ENCODE measurements at places on chromosomes 11 and 22.

DNA sequence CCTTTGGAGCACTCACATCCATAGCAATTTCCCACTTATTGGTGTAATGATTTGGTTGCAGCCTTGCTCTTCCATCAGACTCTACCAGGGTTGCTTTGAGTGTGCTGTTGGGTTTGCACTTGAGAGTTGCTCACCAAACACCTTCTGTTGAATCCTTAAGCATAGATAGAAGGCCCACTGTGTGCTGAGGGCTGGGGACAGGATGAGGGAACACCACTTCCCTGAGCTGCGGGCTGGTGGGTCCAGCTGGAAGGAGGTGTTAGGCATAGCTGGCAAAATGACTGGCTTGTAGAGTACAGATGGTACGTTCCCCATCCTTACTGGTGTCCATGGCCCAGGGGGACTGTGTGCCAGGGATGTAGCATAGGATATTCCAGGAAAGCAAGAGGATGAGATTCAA lies 3.9 kb downstream of the PRDM11 start:
- no peak overlapping the region for H3K4me3 ChIP-seq
- no peaks in the 10 kb centered on the region for H3K27me3 ChIP-seq
- no peak for DNase-seq
- no peaks in the 10 kb centered on the region for H3K36me3 ChIP-seq
- H3K27ac ChIP-seq, result no peak overlapping the region
- H3K4me1 ChIP-seq, result peaks cover 20% of the 10 kb centered on the region

DNA sequence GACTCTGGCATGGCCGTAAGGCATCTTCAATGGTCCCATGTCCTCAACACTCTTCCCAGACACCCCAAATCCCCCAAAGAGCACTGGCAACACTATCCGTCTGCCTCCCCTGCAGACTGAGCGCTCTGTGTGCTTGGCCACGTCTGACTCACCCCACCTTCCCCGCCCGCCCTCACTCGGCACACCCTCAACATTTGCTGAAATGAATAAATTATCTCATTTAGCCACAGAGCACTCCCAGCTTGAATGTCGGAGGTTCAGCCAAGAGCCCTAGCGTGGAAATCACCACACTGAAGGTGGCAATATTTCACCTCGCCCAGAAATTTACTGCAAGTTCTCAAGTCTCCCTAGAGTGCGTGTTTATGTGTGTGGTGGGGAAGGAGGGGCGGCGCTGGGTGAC lies 46.6 kb upstream of the TCF20 start:
- no peak for DNase-seq
- H3K36me3 ChIP-seq, result no peaks in the 10 kb centered on the region
- peaks cover 34% of the 10 kb centered on the region for H3K4me1 ChIP-seq
- H3K27ac ChIP-seq, result peak overlapping the region; percentile 89
- H3K4me3 ChIP-seq, result no peak overlapping the region

- DNase-seq, result no peak
- H3K27ac ChIP-seq, result no peak overlapping the region
- H3K36me3 ChIP-seq, result no peaks in the 10 kb centered on the region
- H3K4me3 ChIP-seq, result no peak overlapping the region
These were observed 8.9 kb downstream of the APOBEC3A start for GRCh38 chr22:38966380-38966702.

DNA sequence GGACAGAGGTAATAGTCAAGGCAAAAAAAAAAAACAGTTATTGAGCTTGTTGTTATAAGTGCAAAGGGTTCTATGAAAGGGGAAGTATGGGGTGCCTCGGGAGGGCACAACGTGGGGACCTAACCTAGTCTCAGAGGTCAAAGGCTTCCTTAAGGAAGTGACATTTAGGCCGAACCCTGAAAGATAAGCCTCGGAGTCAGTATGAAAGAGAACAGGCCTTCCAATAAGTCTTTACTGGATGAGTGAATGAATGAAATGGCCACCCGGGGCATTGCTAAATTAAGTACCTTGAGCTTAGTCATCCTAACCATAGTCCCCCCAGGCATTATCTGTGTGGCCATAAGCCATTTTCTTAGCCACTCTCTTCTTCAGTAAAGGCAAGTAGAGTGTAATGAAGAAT lies 19.7 kb downstream of the FLI1 start:
- H3K36me3 ChIP-seq, result no peaks in the 10 kb centered on the region
- DNase-seq, result no peak
- peaks cover 17% of the 10 kb centered on the region for H3K4me1 ChIP-seq
- no peak overlapping the region for H3K27ac ChIP-seq
- H3K27me3 ChIP-seq, result no peaks in the 10 kb centered on the region

GRCh38 chr22:46812034-46812605 lies 49.7 kb downstream of the TBC1D22A start:
- no peak overlapping the region for H3K4me3 ChIP-seq
- no peak overlapping the region for H3K27ac ChIP-seq
- DNase-seq, result no peak

DNA sequence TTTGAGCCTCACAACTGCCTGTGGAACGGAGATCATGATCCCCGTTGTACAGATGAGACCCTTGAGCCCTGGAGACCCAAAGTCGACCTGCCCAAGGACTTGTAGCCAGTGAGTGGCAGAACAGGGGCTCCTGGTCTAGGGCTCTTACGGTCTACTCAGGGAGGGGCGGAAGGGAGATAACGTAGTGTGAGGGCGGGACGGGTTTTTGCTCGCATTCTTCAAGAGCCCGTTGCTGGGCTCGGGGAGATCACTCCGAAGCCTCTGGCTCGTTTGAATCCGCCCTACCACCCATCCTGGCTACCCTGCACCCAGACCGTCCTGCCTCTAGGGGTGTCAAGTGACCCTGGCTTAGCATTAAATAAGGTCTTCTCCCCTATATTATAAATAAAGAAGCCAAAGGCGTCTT lies 639 bp downstream of the CRY2 start:
- H3K27ac ChIP-seq, result peak overlapping the region; percentile 96
- no peak for DNase-seq
- no peaks in the 10 kb centered on the region for H3K27me3 ChIP-seq
- H3K4me1 ChIP-seq, result peaks cover 22% of the 10 kb centered on the region
- H3K36me3 ChIP-seq, result no peaks in the 10 kb centered on the region

DNA sequence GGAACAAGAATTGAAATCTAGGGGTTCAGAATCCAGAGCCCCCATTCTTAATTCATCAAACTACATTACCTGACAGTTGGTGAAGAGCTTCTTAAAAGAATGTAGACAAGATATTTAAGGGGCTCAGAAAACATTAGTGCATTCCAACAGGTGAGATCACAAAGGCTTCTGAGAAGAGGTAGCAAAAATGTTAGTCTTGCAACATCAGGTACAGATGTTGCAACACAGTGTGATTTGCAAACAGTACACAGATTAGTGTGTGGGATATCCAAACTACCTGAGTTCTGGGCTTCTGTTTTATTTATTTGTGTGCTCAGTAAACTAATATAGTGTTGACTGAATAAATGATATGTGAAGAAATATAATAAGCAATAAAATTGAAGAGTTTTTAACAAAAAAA lies 11.8 kb downstream of the CASP4 start:
- H3K27me3 ChIP-seq, result no peaks in the 10 kb centered on the region
- DNase-seq, result no peak
- peaks cover 3% of the 10 kb centered on the region for H3K4me1 ChIP-seq
- no peak overlapping the region for H3K4me3 ChIP-seq
- H3K36me3 ChIP-seq, result peaks cover 47% of the 10 kb centered on the region

DNA sequence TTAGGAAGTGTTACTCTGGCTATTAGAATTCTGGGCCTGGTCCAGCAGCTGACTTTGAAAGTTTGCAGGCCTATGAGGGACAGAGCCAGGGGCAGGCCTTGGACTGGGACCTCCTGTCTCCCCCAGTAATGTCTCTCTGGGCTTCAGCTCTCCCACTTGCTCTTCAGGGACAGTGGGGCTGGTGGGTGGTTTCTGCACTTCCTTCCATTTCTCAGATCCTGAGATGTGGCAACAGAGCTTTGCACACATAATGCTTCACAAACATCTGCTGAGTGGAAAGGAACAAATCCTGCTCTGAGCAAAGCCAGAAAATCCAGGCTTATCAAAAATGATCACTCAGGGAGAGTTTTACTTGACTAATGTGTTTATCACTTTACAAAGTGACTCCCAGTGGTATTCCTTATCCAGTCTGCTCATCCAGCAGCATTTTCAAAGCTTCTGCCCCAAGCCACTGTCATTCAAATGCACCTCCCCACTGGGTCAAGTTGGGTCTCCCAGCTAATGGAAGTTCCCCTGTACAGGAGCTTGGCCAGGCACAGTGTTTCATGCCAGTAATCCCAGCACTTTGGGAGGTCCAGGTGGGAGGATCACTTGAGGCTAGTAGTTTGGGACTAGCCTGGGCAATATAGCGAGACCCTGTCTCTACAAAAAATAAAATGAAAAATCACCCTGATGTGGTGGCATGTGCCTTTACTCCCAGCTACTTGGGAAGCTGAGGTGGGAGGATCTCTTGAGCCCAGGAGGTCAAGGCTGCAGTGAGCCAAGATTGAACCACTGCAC lies 13.5 kb upstream of the OSBP2 start:
- no peaks in the 10 kb centered on the region for H3K4me1 ChIP-seq
- H3K4me3 ChIP-seq, result no peak overlapping the region
- H3K36me3 ChIP-seq, result no peaks in the 10 kb centered on the region
- H3K27me3 ChIP-seq, result no peaks in the 10 kb centered on the region

DNA sequence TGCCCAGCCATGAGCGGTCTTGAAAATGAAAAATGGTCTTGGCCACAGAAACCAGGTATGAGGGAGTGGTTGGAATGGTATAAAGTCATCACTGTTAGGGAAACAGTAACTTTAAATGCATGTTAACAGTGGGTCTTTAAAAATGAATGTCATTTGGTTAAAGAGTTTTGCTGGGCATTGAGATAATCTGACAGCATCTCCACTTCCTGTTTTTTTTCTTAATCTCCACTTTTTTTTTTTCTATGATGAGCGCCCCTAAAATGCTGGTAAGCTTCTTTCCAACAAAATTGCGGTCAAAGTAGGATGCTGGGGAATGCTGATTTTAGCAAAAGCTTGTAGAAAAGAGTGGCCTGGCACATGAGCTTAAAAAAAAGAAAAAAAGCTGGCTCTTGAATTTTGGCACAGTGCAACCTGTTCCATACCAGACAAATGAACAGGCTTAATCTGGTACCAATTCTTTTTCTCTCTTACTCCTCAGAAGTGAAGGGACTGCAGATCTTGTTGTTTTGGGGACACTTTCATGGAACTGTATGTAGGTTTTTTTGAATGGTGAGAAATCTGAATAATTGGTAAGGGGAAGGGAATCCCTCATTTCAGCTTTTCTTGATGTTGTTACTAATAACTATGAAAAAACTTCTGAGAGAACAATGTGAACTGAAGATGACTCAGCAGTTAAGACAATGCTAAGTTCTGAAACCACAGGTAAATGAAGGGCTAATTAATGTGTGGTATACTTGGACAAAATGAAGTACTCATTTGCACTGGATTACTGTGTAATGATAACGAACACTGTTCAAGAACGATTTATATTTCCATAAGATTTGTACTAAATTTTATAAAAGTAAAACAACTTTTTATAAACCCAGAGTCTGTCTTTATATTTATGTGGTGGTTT lies 3.1 kb upstream of the ARHGEF12 start:
- no peaks in the 10 kb centered on the region for H3K36me3 ChIP-seq
- H3K27ac ChIP-seq, result peak overlapping the region; percentile 99
- no peak for DNase-seq
- H3K27me3 ChIP-seq, result no peaks in the 10 kb centered on the region

- H3K4me3 ChIP-seq, result peak overlapping the region; percentile 32
- H3K27ac ChIP-seq, result peak overlapping the region; percentile 79
- no peaks in the 10 kb centered on the region for H3K27me3 ChIP-seq
- peaks cover 30% of the 10 kb centered on the region for H3K4me1 ChIP-seq
These were observed 11.8 kb downstream of the CELSR1 start for GRCh38 chr22:46525389-46526243.

DNA sequence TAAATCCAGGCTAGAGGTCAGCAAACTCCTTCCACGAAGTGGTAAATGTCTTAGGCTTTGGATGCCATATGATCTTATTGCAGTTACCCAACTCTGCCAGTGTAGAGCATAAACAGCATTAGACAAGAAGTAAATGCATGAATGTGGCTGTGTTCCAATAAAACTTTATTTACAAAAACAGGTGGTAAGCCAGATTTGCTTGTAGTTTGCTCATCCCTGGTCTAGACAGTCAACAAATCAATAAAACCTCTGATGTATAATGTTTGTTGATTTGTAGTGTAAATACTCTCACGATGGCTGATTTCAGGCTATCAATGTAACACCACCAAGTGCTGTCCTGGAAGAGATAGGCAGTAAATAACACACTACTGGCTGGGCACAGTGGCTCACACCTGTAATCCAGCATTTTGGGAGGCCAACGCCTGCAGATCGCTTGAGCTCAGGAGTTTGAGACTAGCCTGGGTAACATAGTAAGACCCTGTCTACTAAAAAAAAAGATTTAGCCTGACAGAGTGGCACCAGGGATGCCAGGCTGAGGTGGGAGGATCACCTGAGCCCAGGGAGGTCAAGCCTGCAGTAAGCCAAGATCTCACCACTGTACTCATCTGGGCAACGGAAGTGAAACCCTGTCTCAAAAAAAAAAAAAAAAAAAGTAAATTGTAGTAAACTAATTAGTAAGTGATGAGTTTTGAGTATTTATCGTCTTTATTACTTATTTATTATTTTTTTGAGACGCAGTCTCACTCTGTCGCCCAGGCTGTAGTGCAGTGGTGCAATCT lies 6.9 kb upstream of the CATSPER1 start:
- H3K4me3 ChIP-seq, result no peak overlapping the region
- DNase-seq, result no peak
- peaks cover 9% of the 10 kb centered on the region for H3K27me3 ChIP-seq
- no peak overlapping the region for H3K27ac ChIP-seq

DNA sequence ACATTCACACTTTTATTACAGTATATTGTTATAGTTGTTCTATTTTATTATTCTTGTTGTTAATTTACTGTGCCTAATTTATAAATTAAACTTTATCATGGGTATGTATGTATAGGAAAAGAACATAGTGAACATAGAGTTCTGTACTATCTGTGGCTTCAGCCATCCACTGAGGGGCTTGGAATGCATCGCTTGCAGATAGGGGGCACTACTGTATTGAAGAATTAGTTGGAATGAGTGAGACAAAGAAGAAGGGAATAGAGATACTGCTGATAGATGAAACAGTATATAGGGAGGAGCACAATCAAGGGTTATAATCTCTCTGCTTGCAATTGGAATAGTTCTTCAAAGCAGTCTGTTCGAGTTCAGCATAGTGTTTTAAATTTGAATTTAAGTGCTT lies 432.2 kb downstream of the RAB38 start:
- H3K27ac ChIP-seq, result no peak overlapping the region
- DNase-seq, result no peak
- H3K27me3 ChIP-seq, result no peaks in the 10 kb centered on the region
- H3K36me3 ChIP-seq, result no peaks in the 10 kb centered on the region
- no peaks in the 10 kb centered on the region for H3K4me1 ChIP-seq
- H3K4me3 ChIP-seq, result no peak overlapping the region

DNA sequence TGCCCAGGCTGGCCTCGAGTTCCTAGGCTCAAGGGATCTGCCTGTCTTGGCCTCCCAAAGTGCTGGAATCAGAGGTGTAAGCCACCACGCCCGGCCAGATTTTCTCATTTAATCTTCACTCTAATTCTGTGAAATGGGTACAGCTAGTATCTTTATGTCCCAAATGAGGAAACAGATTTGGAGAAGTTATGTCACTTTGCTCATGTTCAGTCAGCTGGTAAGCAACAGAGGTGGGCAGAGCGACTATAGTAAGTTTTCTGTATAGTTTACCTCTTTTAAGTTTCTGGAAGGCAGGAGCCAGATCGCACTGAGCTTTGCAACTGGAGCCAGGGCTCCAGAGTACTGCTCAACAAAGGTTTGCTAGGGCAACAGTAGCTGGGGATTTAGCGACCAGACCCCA lies 33.2 kb downstream of the RCOR2 start:
- H3K36me3 ChIP-seq, result no peaks in the 10 kb centered on the region
- no peak for DNase-seq
- H3K27me3 ChIP-seq, result no peaks in the 10 kb centered on the region
- H3K4me3 ChIP-seq, result no peak overlapping the region
- H3K27ac ChIP-seq, result peak overlapping the region; percentile 3
- peaks cover 87% of the 10 kb centered on the region for H3K4me1 ChIP-seq
